Upper lobe of left lung (tissue), 6 donors: ENCODE measurements at places on chromosomes 13 and 19. TPM values are rescaled to one million over a fixed set of nuclear protein-coding genes. Genes with fewer than 3 reads are reported as not detected.

DNA sequence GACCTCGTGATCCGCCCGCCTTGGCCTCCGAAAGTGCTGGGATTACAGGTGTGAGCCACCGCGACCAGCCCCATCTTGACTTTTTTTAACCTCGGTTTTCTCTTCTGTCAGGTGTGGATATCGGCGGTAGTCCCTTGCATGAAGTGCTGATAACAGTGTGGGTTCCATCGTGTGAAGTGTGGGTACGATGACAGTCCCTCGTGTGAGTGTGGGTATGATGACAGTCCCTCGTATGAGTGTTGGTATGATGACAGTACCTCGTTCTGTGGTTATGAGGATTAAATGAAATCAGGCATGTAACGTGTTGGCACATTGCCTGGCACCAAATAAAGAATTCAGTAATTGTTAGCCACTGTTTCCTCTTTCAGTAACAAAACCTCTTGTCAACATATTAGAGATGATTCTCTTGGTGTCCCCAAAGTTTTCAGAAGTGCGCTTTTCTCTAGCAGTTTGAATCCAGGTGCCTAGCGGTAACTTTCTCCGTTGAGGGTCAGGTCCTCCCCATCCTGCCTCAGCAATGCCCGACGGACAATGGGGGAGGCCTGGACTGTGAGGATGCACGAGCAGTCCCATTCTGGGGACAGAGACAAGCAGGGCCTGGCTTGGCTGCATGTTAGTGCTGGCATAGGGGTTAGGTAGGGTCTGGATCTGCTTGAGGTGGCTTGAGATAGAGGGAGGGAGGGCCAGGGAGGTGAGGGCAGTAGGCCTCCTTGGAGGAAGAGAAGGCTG, 15.3 kb downstream of the GATAD2A start:
- no peak overlapping the region for H3K4me3 ChIP-seq
- H3K4me1 ChIP-seq = peaks cover 23% of the 10 kb centered on the region
- no peaks in the 10 kb centered on the region for H3K36me3 ChIP-seq

PLA2G4C gene
- 7.4 TPM for total RNA-seq

DNA sequence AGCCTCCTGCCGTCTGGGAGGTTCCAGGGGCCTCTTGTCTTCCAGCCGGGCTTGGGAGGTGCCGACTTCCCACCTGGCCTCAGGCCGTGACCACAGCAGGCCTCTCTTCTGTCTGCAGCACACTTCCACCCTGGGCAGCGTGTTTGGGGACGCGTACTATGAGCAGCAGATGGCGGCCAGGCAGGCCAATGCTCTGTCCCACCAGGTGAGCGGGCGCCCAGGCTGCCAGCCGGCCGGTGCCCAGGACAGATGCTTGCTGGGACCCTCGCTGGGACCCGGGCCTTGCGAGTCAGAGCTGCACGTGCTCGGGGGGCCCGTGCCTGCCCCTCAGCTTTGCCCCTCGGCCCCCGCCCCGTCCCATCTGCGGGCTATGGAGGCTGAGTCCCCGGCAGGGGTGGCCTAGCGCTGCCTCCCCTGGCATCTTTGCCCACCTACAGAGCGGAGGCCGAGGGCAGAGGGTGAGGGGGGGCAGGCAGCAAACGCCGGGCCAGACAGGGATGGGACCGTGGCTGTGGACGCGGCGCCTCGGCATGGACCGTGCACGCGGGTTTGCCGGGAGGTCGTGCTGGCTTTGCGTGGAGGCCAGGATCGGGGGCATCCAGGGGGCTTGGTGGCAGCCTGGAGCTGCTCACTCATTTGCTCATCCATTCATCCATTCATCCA, 16.2 kb downstream of the COMP start:
- no peak overlapping the region for H3K27ac ChIP-seq
- H3K36me3 ChIP-seq = no peaks in the 10 kb centered on the region
- peaks cover 6% of the 10 kb centered on the region for H3K4me1 ChIP-seq
- H3K4me3 ChIP-seq = no peak overlapping the region

- H3K27ac ChIP-seq = no peak overlapping the region
- no peak overlapping the region for H3K4me3 ChIP-seq
- no peak for DNase-seq
- H3K4me1 ChIP-seq = no peaks in the 10 kb centered on the region
These were observed 314.3 kb downstream of the SLITRK1 start for GRCh38 chr13:83568019-83568418.

SMIM24 gene
- not detected for total RNA-seq

PODNL1 gene
- 4.3 TPM for total RNA-seq

ZSCAN22 gene
- total RNA-seq = 1.8 TPM

DNA sequence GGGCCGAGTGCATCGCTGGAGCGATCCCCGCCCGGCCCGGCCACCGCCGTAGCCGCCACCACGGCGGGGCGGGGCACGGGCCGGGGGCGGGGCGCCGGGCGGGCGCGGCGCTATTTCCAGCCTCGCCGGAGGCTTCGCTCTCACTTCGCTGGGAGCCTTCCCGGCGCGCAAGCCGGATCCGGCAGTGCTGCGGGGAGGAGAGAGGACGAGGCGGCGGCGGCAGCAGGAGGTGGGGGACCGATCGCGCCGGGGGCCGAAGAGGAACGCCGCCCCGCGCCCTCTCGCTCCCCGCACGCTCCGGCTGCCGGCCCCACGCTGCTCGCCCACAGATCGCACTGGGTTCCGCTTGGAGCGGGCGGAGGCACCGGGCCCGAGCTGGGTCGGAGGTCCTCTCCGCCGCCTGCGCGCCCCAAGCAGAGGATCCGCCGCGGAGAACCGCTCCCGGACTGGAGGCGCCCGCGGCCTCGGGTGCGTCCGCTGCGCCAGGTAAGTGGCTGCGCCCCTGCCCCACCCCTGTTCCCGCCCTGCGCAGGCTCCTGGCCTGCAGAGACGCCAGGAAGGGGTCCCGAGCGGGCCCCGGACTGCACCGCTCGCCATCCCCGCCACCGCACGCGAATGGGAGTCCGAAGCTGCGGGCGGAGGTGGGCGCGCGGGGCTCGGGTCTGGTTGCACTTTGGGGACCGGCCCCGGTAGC, at the start of gene CHST8:
CHST8 (plus strand) TSS at position 143 of the 694 bp plus-strand sequence. CDS start 67,309 bp downstream, outside the sequence.
- DNase-seq = peak; percentile 88
- H3K27me3 ChIP-seq = peaks cover 20% of the 10 kb centered on the region
- no peaks in the 10 kb centered on the region for H3K36me3 ChIP-seq
- peaks cover 13% of the 10 kb centered on the region for H3K4me1 ChIP-seq

POU4F1 gene
- total RNA-seq = not detected
